HT-29 (cell line): ENCODE measurements at places on chromosomes 13 and 19. TPM values are rescaled to one million over a fixed set of nuclear protein-coding genes. Genes with fewer than 3 reads are reported as not detected.

Gene DCUN1D2
- 17.1 and 22.0 TPM in 2 replicates for total RNA-seq

Gene ZNF579
- 17.0 and 23.1 TPM in 2 replicates for total RNA-seq

Gene TEX101
- not detected in 2 replicates for total RNA-seq

Gene LONP1
- 92.1 and 95.2 TPM in 2 replicates for total RNA-seq

Gene IGFL1
- not detected in 2 replicates for total RNA-seq

Gene CYP4F12
- total RNA-seq: 6.9 and 12.2 TPM in 2 replicates

Gene MEIOSIN
- total RNA-seq: not detected in 2 replicates

Gene RAB3A
- 1.2 and 2.7 TPM in 2 replicates for total RNA-seq

Gene AMER2
- total RNA-seq: not detected in 2 replicates

Gene SPIB
- total RNA-seq: not detected in 2 replicates

Gene ZNF285
- total RNA-seq: not detected in 2 replicates
